HEK293T (cell line): ENCODE measurements at places on chromosomes 11 and 22.

DNA sequence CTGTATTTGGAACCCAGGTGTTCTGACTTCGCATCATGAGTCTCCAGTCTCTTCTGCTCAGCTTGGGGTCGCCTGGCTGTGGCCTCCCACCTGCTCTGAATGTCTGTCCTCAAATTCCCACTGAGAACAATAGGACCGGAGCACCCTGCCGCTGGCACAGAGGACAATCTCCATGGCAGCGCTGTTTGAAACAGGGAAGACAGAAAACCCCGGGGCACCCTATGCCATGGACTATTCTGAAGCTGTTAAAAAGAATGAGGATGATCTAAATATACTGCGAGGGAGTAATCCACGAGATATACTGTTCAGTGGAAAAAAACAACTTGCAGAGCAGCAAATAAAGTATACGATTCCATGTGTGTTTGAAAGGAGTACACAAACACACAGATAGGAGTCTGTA is 415.6 kb upstream of the NARS2 start:
- DNase-seq = no peak

DNA sequence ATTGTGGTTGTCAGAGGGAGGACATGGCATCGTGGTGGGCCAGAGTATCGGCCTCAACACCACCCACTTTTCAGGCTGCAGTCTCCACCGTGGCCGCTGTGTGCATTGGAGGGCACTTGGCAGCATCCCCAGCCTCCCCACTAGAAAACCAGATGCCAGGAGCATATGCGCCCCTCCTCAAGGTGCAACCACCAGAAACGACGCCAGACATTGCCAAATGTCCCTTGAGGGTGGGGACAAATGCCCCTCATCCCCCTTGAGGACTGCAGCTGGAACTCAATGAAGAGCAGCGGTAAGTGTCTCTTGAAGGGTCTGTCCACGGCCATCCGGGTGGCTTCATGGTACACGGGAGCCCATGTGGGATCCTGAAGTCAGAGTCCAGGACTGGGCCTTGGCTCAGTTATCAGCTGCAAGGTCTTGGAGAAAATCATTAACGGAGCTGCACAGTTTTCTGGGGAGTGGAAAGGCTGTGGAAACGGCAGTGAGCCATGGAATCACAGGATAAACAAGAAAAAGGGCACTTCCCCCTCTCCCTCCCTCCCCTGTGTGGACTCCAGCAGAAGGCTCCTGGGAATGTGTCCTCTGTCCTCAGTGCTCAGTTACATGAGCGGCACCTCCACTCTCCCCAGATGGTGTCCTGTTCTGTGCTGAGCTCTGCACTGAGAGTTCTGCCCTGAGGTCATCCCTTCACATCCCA is 324.4 kb upstream of the B3GAT1 start:
- no peak for DNase-seq

GRCh38 chr22:37325039-37325395 is 42.7 kb downstream of the CYTH4 start:
- no peak for DNase-seq

- DNase-seq = no peak
Observed at GRCh38 chr22:30033137-30033536, 47.1 kb upstream of the HORMAD2 start.

DNA sequence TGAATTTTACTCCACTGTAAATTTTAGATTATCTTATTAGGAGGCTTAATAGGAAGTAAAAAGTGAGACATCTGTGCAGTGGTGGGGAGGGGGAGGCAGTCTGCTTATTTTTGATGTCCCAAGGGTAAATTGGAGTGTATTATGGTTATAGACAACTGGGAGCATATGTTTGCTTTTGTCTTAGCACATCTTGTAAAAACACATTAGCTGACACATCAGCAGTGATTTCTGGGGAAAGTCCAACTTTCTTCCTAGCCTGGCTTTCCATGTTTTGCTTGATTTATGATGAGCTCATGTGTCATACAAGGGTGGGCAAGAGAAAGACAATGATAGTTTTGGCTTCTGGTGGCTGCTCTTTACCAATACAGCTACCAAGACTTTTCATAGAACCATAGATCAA is 4.0 kb downstream of the ANO3 start:
- no peak for DNase-seq

GRCh38 chr22:23260645-23261581 is 80.6 kb downstream of the BCR start:
- DNase-seq = no peak

- DNase-seq = no peak
Observed at GRCh38 chr11:20368438-20368837, 4.9 kb downstream of the HTATIP2 start.
